ENCODE measurements at places on chromosomes 5 and 9.
A peak's percentile ranks its signal among the peaks of the same experiment; 100 is the strongest.

DNA sequence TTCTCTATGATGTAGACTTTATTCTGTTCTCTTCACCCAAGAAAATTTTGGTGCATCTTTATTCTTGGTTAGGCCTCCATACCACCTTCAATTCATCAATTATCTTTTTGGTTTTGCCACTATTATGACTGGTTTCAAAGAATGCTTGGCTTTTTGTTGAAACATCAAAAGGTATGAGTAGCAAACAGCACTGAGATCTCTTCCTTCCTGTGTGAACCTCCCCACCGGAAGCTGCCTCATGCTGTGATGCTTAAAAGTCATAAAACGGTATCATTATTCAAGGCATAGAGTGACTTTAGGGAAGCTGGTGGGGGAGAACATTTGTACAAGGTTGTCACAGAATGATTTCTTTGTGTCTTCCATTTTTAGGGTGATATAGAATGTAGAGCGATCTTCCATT lies 70.6 kb downstream of the IQGAP2 start:
- no peaks in the 10 kb centered on the region for H3K27me3 ChIP-seq
- peaks cover 10% of the 10 kb centered on the region for H3K4me1 ChIP-seq
- H3K36me3 ChIP-seq = no peaks in the 10 kb centered on the region
- H3K27ac ChIP-seq = no peak overlapping the region
- peak; percentile 55 for DNase-seq

- H3K27ac ChIP-seq = no peak overlapping the region
- no peaks in the 10 kb centered on the region for H3K36me3 ChIP-seq
- H3K4me3 ChIP-seq = no peak overlapping the region
- no peaks in the 10 kb centered on the region for H3K4me1 ChIP-seq
- DNase-seq = no peak
- no peaks in the 10 kb centered on the region for H3K27me3 ChIP-seq
These were observed 58.7 kb downstream of the RXRA start for GRCh38 chr9:134384811-134385479.

GRCh38 chr9:113620377-113621161 lies 157.0 kb downstream of the RGS3 start:
- no peaks in the 10 kb centered on the region for H3K4me1 ChIP-seq
- H3K27ac ChIP-seq = no peak overlapping the region
- no peak overlapping the region for H3K4me3 ChIP-seq
- no peak for DNase-seq
- no peaks in the 10 kb centered on the region for H3K36me3 ChIP-seq

DNA sequence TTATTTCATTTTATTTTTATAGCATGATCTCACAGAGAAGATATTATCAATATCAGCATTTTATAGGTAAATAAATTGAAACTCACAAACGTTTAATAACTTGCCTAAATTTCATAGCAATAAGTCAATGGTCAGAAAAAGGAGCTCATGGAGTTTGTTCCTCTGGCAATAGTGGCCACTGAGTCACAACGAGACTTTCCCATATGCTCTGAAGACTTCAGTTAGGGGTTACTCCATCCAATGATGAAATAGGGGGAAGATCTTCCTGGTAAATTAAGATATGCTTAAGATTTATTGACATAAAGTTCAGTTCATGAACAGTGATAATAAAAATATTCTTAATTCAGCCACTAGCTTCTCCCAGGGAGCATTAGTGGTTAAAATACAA lies 43.5 kb upstream of the HTR4 start:
- no peak overlapping the region for H3K27ac ChIP-seq
- no peaks in the 10 kb centered on the region for H3K4me1 ChIP-seq
- no peaks in the 10 kb centered on the region for H3K36me3 ChIP-seq
- H3K4me3 ChIP-seq = no peak overlapping the region
- H3K27me3 ChIP-seq = no peaks in the 10 kb centered on the region

- no peak for DNase-seq
These were observed 40.4 kb upstream of the SPATA31C2 start for GRCh38 chr9:88178641-88179040.

- H3K4me3 ChIP-seq = no peak overlapping the region
- peaks cover 3% of the 10 kb centered on the region for H3K27me3 ChIP-seq
- H3K4me1 ChIP-seq = no peaks in the 10 kb centered on the region
- no peak overlapping the region for H3K27ac ChIP-seq
These were observed 10.2 kb downstream of the PRRX2 start for GRCh38 chr9:129675620-129676019.

All from DND-41 (cell line).